Stimulated activated CD4-positive, alpha-beta T cell treated with anti-CD3 and anti-CD28 coated beads, Interleukin-12 subunit alpha, Interleukin-12 subunit beta, amount 100 ng/mL, for 24 hours (primary cell): ENCODE measurements at places on chromosomes 16 and 17.

- DNase-seq: no peak
These were observed 2.1 kb upstream of the MAF start for GRCh38 chr16:79602628-79603014.

GRCh38 chr17:81713556-81714411 lies 1.7 kb downstream of the SLC25A10 start:
- no peak for DNase-seq

DNA sequence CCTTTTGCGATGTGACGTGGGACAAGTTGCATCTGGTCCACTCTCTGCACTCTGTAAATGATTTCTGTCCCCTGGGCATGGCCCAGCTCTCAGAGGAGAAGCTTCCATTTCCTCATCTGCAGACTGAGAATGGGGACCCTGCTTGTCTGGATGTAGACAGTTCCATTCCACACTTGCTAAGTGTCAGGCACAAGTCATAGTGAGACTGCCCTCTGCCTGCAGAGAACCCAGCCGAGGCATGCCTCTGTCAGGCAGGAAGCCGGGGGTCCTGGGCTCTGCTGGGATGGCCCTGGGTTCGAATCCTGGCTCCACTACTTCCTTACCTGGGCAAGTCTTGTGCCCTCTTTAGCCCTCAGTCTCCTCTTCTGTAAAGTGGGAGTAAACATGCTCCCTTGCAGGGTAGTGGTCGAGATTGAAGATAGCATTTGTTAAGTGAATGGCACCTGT lies 4.1 kb downstream of the MAP2K3 start:
- DNase-seq: no peak

DNA sequence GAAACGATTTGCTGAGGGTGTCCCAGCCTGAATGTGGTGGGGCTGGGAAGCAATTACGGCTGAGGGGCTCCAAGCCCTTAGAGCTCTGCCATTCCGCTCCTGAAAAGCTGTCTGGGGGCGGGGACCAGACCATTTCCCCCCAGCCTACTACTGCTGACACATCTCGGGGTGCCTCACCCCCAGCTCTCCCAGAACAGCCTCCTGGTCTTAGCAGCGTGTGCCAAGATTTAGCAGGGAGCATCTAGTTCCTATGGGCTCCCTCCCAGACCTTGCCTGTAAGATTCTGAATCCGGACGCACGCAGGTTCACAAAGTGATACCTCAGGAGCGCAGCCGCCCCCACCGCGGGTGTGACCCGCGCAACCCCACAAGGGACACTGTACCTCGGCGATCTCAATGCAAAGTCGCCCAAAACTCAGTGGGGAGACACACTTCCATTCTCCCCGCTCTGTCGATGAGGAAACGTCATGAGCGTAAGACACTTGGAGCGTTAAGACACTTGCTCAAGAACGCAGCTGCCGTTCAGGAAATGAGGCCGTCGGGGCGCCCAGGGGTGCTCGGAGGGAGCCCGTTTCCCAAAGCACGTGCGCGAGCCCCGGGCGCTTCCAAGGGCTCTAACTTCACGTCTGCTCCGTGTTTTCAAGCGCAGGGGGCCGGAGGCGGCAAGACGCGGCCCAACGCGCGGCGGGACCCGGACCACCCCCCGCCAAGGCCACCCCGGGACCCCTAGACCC lies 629 bp downstream of the GEMIN4 start:
- DNase-seq: peak; percentile 38

DNA sequence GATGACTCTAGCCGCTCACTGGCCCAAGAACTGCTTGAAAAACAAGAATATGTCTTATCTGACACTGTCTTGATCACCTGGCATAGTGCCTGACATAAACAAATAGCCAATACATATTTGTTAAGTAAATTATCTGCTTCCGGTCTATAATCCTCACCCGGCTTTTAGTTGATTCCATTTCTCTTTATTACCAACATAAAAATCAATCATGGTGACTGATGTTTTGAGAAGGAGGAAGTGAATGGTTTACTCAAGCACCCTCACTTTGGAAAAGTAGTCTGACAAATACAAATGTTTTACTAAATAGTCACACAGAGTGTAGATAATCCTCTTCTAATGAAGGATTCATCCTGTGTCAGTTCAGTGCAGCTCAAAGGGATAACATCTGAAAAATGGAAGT lies 47.0 kb downstream of the SKAP1 start:
- DNase-seq: no peak

DNA sequence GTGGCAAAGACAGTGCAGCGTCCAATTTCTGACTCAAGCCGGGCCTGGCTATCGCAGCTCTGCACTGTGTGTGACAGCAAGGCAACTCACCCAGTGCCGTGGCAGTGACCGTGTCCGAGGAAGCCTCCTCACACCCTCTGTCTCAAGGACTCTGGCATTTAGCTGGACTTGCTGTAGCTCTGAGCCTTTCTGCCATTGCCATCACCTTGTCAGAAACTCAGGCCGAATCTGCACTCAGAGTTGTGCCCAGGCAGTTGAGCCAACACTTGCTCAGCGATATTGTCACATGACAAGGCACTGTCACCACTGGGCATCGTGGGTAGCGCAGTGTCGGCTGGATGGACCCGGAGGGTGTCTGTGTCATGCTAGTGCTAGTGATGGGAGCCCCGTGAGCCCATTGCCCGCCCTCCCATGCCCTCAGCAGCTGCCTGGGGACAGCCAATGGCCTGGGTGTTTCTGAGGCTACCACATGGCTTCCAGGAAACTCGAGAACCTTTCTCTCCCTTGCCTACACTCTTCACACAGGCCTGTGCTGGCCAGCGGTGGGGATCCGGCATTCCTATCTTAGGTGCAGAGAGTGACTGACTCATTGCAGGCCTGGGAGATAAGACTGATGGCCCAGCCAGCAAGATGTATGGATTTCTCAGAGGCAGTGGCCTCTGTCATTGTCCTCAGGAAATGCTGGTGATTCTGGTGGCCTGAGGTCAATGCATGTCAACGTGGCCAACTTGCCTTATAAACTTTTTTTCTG lies 22.1 kb upstream of the STH start:
- no peak for DNase-seq

- no peak for DNase-seq
These were observed 452.4 kb upstream of the C16orf82 start for GRCh38 chr16:26614237-26614841.

- DNase-seq: no peak
These were observed 18.8 kb downstream of the ZNF652 start for GRCh38 chr17:49343273-49343672.

- no peak for DNase-seq
These were observed 2.6 kb downstream of the HBZ start for GRCh38 chr16:155031-155398.

DNA sequence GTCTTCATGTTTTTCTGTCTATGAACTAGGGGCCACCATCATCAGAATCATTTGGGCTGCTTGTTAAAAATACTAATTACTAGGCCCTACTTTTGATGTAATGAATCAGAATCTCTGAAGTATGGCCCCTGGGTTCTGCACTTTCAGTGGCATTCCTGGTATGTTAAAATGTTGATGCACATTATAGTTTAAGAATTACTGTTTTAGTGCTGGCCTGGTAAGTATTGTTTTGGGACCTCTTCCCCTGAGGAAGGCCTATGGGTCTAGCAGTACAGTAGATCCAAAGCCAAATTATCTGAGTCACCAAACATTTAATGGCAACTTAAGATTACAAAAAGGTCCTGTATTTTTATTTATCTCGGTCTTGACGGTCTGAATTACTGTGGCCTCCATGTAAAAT lies 58.8 kb downstream of the AP2B1 start:
- no peak for DNase-seq

DNA sequence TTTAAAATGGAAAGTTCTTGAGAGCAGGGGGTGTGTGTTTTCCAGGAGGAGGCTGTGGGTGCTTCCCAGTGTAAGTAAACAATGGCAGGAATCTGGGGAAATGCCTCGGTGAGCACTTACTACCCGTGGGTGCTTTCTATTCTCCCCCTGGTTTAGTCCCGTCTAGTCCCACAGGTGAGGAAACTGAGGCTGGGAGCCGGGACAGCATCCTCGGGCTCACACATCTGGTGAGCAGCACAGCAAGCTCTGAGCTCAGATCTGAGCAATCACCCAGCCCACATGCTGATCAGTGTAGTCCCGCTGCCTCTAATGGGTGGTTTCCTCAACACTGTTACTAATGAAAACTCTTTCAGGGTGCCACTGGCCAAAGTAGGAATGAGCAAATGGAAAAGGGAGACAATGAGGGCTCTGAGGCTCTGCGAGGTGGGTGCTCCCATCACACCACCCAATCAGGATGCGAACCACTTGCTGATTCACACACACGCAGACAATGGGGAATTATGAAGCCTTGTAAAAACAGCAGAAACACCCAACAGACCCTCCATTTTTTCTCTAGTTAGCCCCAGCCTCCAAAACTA lies 202.6 kb downstream of the PARN start:
- DNase-seq: no peak

DNA sequence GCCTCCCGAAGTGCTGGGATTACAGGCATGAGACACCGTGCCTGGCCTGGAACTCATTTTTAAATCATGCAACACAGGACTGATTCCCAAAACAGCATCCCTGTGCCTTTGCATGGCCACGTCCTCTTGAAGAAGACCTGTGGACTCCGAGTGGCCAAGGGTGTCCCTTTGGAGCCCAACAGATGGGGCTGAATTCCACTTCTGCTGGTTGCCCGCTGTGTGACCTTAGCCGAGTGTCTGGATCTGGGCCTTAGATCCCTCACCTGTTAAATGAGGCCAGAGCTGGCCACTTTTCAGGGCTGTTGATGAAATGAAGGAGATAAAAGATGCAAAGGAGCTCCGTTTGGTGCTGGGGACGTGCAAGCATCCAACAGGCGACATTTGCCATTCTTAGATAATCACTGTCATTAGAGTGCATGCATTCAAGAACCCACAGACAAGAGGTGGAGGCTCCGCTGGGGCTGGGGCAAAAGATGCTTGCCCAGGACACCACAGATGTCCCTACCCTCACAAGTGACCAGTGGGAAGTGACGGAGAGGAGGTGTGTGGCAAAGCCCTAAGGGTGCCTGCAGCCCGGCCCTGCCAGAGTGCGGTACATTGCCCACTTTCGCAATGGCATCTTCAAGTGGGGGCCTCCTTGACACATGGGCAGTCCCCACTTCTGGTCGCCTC lies 354.1 kb upstream of the TNRC6C start:
- no peak for DNase-seq

DNA sequence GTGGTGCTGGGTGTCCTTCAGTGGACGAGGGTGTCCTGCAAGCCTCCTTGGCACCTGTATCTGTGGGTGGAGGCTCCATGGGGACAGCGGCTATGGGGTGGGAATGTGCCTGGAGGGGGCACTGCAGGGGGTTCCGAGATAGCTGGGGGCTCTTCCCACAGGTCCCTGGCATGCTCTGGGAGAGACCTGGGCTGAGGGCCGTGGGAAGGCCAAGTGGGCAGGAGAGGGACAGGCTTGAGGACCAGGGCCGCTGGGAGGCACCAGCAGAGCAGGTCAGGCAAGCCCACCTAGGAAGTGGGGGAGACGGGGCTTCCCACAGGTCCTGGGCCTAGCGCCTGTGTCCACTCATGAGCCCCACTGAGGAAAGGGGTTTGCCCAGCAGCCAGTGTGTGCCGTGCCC lies 9.7 kb downstream of the LRRC75A start:
- DNase-seq: no peak

DNA sequence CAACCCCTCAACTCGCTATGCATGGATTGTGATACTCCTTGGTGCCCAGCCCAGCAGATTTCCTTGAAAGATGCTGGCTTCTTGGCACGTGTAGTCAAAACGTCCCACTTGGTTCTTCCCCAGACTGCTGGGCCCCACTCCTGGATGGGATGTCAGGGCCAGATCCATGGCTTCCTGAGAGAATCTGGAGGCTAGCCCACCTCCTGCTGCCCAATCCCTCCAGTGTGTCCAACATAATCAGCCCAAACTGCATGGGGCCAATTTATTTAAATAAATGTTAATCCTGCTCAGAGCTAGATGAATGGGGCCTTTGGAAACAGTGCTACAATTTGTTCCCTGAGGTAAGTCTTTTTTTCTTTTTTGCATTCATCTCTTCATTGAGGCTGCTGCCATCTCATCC lies 49.4 kb downstream of the WSB1 start:
- no peak for DNase-seq

GRCh38 chr17:16304830-16305229 lies 48.4 kb downstream of the CENPV start:
- DNase-seq: no peak

GRCh38 chr17:179781-180380 lies 1.6 kb downstream of the DOC2B start:
- DNase-seq: no peak

GRCh38 chr16:50414152-50414551 lies 45.4 kb upstream of the BRD7 start:
- no peak for DNase-seq

DNA sequence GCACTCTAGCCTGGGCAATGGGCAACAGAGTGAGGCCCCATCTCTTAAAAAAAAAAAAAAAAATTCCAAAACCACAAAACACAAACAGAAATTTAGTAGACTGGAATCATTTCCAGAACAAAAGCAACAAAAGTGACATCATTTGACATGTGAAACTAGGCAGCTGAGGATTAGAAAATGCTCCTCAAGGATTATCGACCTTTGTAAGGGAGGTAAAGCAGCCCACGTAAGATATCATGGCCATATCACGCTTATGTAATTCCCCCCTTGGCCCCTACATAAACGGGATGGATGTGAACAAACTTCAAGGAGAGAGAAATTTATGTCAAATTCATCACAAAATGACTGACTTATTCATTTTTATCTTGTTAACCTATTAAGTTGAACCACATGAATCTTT lies 83.3 kb downstream of the WDR59 start:
- no peak for DNase-seq

DNA sequence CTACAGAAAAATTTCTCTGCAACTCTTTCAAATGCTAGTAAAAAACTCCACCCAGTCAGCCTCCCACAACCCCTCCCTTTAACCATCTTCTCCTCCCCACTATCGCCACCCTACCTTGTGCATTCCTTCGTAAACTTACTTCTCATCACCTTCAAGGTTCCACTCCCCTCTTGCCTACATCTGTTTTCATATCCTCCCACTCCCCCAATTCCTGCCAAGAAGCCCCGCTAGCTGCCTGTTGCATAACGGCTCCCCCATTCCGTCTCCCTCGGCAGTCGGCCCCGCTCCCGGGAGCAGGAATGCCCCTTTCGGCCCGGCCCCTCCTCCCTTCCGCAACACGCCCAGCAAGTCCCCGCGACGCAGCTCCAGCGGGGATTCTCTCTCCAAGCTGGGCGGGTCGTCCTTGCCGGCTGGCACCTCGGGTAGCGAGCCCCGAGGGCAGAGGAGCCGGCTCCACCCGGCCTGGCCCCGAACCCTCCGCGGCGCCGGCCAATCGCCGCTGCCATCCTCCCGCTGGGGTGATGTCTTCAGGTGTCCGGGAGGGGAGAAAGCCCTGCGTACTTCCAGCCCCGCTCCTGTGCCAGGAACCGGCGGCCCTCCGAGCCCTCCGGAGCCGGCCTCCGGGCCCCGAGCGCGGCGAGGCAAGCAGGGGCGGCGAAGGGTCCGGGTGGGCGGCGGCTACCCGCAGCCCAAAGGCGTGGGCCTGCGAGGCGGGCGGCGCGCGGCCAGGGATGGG lies 1.5 kb downstream of the PHLPP2 start:
- DNase-seq: peak; percentile 31

DNA sequence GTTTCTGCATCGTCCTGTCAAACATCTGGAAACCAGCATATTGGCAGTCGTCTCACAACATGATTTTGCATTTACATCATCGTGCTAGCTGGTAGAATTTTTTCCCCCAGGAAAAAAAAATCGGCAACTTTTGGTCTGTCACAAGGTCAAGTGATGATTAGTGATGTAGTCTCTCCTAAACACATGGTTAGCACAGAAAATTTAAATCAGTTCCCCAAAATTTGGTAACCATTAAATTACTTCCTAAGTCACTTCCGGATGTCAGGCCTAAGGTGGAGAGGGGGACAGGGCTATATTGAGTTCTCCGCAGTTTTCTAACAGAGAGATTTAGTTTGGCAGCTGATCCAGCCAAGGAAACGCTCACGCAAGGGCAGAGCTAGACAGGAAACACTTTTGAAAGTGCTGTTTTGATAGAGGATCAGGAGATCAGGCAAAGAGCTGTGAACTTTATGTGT lies 271.0 kb upstream of the TBX2 start:
- DNase-seq: no peak
